Activated CD4-positive, alpha-beta T cell treated with anti-CD3 and anti-CD28 coated beads, Interleukin-2, amount 10 ng/mL, durations not matched to agents 24 days and 14 days (primary cell): ENCODE measurements at places on chromosomes 2 and 18.

- no peak for DNase-seq
These were observed 54.3 kb upstream of the AGPS start for GRCh38 chr2:177338177-177338721.

- no peak for DNase-seq
These were observed 41.4 kb downstream of the PDK1 start for GRCh38 chr2:172597176-172597842.

- no peak for DNase-seq
These were observed 140.3 kb downstream of the GALNT14 start for GRCh38 chr2:30997979-30998378.

DNA sequence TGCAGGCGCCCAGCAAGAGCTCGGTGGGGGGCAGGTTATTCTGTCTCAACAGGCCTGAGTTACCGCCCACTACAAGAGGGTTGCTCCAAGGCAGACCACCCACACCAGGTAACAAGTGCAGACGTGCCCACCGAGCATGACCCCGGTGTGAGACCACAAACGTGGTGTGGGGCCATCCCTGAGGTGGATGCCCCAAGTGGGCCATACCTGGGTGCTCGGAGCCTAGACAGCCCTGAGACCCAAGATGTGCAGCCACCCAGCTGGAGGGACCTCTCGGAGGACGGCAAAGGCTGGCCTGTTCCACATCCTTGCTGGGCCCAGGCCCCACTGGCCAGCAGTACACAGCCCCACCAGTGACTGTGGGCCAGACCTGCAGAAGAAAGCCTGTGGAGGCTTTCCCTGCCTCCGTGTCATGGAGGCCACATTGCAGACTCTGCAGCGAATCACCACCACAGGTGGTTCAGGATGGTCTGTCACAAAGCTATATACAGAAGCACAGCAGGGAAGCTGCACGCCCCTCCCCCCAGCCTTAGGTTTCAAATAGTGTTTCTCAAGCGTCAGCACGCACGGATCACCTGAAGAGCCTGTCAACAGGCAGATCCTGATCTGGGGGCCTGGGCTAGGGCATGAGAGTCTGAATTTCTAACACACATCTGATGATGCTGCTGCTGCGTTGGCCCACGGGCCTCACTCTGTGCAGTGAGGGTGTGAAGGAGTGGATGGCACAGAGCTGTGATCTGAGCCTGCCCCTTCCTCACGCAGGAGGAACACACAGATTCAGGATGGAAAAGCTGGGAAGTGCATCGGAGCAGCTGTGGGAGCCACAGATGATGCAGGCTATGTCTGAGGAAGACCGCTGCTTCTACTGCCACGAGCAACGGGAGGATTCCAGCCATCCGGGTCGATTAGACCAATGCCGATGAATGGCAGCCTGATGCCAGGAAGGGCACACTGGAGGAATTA, 96.8 kb downstream of the UXS1 start:
- no peak for DNase-seq

DNA sequence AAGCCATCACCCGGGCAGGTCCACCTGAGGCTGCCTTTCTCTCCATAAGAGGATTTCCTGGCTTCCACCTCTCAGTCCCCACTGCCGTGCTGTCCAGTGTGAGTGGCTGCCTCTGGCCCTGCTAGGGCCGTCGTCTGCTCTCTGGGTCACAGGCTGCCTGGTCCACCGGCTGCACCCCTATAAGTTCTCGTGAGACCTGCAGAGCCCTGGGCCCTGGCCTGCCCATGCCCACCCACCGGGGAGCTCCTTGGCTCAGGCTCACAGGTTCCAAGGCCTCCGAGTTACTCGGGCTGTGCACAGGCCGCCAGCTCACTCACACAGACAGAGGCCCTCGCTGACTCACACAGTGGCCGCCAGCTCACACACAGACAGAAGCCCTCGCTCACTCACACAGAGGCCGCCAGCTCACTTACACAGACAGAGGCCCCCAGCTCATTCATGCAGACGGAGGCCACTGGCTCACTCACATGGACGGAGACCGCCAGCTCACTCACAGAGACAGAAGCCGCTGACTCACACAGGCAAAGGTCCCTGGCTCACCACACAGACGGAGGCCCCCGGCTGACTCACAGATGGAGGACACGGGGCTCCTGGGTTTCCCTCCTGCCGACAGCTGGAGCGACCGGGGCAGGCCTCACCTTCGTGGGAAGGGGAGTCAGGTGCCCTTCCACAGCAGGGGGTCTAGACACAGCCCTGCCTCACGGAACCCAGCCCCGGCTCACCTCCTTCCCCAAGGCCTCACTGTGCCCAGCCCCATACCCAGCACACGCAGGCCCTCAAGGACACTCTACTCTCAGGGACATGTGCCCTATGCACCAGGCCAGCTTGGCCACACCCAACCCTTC, 334.1 kb upstream of the MYT1L start:
- DNase-seq: no peak

- peak; percentile 65 for DNase-seq
These were observed 38.4 kb downstream of the CAB39 start for GRCh38 chr2:230751062-230751461.

- no peak for DNase-seq
These were observed 2045.3 kb upstream of the PIK3C3 start for GRCh38 chr18:39909706-39910105.

DNA sequence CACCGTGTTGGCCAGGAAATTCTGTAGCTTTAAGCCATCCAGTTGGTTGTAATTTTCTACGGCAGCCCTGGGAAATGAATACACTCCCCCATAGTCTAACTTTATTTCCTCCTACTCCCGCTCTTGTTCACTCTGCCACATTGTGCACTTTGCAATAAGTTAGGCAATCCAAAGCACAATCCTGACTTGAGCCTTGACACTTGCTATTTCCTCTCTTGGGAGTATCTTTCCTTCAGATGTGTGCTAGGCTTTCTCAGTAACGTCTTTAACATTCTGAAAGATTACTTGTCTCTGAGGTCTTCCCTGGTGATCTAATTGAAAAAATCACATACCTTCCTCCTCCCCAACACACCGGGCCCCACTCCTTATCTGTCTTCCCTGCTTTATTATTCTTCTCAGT, 65.9 kb upstream of the RAB27B start:
- DNase-seq: no peak

GRCh38 chr2:133828913-133829312, 260.6 kb upstream of the NCKAP5 start:
- DNase-seq: no peak

DNA sequence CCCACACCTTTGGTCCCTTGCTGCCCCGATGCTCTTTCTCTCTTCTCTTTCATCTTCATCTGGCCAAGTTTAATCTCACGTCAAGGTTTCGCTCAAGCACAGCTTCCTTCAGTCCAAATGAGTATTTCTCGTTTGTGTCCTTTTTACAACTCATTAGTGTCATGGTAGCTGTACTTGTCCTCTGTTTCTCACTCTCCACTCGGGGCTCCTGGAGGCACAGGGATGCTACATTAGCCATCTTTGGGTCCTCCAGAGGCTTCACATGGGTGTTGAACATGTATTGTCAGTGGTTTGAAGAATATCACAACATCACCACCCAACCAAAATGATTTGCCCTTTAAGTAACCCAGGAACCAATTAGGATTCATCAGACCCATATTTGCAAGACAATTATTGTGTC, 30.4 kb downstream of the MYCN start:
- no peak for DNase-seq

- no peak for DNase-seq
These were observed 94.5 kb upstream of the TTC39C start for GRCh38 chr18:23920054-23920453.

- no peak for DNase-seq
These were observed 118.4 kb downstream of the ALK start for GRCh38 chr2:29802986-29803385.

- no peak for DNase-seq
These were observed 171.0 kb downstream of the SRBD1 start for GRCh38 chr2:45439788-45440773.

DNA sequence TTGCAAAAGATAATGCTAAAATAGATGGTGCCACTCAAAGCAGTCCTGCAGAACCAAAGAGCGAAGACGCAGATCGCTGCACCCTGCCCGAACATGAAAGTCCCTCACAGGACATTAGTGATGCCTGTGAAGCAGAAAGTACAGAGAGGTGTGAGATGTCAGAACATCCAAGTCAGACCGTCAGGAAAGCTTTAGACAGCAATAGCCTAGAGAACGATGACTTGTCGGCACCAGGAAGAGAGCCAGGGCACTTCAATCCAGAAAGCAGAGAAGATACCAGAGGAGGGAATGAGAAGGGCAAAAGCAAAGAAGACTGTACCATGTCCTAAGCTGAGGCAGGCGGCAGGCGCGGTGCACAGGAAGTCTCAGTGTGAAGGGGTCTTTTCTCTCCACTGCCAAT, 34.8 kb upstream of the RBM44 start:
- no peak for DNase-seq

DNA sequence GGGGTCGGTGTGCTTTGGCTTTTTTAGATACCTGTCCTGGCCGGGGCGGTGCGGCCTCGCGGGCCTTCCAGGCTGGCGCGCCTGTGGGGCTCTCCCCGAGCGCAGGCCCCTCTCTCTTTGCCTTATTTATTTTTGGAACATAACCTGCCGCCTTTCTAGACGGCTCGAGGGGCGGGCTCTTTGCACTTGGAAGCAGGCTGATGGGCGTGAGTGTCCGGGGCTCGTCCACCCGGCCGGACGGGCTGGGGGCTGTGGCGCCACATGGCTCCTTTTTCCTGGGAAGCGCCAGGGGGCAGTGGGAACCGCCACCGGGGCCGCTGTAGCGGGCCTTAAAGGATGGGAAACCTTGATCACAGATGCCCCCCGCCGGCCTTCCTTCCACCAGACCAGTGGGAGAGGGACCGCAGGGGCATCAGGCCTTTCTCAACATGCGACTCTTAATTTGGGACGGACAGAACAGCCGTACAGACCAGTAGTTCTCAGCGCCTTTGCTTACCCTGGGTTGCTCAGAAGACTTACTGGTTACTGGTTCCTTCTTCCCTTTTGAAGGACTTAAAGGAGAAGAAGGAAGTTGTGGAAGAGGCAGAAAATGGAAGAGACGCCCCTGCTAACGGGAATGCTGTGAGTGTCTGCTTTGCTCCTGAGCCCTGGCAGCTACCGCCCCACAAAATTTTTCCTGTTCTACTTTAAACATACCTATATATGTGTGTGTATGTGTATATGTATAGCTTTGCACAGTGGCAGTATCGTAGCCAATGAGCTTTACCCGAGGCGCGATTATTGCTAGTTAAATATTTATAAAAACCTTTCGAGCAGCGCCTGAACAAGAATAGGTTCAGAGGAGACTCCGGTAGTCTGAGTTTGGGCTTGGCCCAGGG, 2.7 kb downstream of the PTMA start:
- peak; percentile 78 for DNase-seq

DNA sequence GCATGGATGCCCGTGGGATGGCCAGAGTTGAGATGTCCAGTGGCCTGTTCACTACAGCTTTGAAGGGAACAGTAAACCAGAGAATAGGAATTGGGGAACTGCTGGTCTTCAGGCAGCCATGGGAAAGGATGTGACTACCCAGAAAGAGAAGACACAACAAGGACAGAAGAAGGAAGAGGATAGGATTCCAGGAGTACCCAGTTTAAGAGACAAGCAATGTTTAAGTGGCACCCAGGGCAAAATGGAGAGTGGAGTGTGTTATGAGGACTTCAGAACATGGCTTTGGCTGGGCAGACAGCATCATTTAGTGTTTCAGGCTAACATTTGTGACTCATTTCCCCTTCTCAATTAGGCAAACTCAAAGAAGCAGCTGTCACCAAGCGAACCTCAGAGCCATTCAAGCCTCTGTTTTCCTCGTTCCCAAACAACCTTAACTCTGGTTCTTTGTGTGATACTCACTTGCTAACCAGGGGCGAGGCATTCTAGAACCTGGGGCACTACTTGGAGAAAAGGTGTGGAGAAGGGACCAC, 4.0 kb upstream of the FAM124B start:
- DNase-seq: no peak

DNA sequence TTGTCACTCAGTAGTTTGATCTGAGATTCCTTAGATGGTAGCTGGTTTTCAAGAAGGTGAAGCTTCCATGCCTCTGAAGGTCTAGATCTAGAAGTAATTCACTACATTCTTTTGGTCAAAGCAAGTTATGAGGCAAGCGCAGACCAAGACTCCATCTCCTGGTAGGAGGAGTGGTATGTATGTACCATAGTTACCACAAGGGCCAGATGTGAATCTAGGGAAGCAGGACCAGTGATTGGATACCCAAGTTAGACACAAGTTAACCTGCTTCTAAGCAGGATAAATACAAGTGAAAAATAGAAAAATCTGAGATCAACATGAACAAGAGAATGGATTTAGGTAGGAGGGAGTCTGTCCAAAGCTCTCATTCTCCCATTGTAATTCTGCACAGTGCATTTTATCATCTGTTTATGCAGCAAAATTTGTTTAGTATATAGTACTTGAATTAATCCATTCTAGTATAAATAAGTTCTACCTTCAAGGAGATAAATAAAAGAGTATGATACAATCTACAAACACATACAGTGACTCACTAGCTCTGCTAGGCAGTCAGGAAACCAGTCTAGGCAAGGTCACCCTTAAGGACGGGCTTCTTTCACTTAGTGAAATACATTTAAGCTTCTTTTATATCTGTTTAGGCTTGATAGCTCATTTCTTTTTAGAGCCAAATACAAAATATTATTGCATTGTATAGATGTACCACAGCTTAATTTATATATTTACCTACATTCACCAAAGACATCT, 14.2 kb upstream of the DOCK10 start:
- DNase-seq: peak; percentile 66

GRCh38 chr2:6545795-6546194, 319.9 kb downstream of the CMPK2 start:
- DNase-seq: no peak

- DNase-seq: no peak
These were observed 180.0 kb upstream of the TPO start for GRCh38 chr2:1233281-1233680.

DNA sequence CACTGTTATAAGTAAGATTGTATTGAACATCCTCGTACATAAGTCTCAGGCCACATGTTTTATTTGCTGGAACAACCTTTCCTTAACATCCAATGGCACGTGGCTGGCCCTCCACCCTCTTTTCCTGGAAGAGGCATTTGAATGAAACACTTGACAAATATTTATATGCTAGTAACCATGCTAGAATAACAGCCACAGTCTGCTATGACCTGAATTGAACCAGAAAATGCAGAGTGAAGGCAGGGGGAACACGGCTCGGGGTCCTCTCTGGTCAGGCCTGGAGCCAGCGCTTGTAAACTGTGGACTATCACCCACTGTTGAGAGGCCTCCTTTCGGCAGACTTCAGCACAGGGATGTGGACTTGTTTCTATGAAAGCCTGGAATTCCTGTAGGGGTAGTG, 198.2 kb upstream of the COPS8 start:
- DNase-seq: no peak
